T-helper 9 cell (primary cell): ENCODE measurements at places on chromosomes 7 and 10.

- DNase-seq: no peak
Observed at GRCh38 chr7:132206594-132206993, 369.7 kb downstream of the PLXNA4 start.

DNA sequence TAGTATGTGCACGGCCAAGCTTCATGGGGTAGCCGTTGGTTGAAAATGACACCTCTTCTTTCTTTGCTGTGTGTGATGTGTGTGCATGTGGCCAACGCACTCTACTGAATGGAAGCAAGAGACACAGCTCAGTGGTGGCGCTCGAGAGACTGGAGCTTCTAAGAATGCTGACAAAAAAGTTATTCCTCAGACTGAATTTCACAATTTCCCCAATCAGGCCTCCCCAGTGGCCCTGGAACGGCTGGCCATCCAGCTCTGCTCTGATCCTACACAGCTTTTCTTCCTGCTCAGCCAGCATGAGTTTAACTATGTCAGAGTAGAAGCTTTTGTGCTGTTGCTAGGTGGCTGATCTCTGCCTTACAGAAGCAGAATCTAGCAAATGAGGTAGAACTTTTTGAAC, 186.7 kb upstream of the PLXDC2 start:
- DNase-seq: no peak

DNA sequence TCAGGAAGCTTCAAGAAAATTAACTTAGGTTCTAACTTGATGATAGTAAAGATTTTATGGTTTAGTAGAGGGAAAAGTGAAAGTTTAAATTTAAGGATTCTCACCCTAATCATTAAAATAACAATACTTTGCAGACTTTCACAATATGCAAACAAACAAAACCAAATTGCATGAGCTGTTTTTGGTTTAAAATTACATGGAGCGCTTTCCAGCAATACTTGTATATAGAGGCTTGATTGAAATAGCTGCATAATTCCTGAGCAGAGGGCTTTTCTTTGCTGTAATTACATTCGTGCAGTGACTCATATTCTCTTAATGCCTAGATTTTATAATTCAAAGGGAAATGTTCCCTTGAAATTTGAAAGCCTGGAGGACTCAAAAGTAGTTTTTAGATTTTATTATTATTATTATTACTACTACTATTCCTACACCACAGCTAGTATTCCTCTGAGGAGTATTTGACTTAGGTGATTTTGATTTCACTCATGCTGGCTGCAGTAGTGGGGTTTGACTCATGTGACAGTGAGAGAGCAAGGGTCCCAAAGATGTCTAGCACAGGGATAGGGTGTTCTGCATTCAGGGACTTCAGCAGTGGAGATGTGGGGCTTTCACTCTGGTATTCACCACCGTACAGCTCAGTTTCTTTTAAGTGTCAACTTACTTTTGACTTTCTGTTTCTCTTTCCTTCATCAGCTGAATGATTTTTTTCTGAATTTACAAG, 138.1 kb downstream of the ADAM22 start:
- DNase-seq: no peak

DNA sequence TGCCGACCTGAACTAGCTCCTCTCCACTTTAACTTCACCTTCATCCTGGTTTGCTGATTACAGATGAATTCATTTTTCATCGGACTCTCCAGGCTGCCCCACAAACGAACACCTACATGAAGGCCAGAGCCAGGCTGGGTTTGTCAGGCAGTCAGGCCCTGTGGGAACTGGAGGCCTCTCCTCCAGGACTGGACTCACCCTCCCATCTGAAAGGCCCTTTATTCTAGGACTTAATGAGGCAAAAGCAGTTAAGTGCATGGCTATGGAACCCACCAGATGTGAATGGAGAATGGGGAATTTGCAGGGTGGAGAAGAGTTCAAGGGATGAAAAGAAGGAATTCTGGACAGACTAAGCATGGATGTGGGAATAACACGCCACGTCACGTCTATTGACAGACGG, 170.8 kb downstream of the ARHGAP12 start:
- DNase-seq: no peak

GRCh38 chr10:31808258-31809218, 120.1 kb downstream of the ARHGAP12 start:
- no peak for DNase-seq

DNA sequence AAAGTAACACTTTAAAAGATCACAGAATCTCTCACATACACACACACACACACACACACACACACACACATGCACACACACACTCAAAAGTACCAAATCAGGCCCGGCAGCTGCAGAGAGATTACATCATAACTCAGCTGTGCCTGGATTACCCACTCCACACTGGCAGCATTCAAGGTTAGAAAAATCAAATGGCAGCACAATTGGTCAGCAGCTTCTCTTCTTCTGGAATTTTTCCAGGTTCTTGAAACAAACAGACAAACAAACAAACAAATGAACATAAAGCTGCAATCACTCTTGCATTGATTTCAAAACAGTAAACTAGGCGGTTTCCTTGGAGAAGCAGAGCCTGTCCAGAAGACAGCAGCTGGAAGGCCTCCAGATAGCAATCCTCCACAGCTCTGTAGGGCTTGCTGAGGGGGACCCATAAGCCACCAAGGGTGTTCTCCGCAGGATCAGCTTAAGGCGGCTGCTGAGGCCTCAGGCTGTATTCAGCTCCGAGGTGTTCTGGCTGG, 24.5 kb upstream of the FAM133B start:
- no peak for DNase-seq
